GM12892 (cell line): ENCODE measurements at places on chromosomes 6 and 20.
A peak's percentile ranks its signal among the peaks of the same experiment; 100 is the strongest.

GRCh38 chr6:34476447-34476846 lies 10.6 kb downstream of the PACSIN1 start:
- DNase-seq = no peak

DNA sequence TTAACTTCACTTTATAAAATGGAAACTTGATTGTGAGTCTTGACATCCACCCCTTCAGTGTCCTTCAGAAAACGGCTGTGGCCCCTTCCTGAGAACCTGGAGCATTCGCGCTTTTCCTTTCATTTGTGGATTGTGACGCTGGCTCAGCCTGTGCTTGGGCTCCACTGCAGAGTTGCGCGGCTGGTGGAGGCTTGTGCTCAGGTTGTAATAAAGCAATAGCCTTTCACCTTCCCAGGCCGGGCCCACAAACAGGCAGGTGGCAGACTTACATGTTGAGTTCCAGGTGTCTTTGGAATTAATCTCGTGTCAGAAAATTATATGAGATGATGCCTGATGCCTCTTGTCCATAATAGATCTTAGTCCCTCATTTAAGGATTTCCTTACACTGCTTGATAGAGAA lies 199.9 kb downstream of the CDH4 start:
- no peak for DNase-seq

GRCh38 chr20:16378712-16379370 lies 194.4 kb downstream of the KIF16B start:
- no peak for DNase-seq

GRCh38 chr20:23918896-23919295 lies 39.3 kb upstream of the CST5 start:
- no peak for DNase-seq

- no peak for DNase-seq
Observed at GRCh38 chr6:19219931-19220330, 617.2 kb upstream of the ID4 start.

DNA sequence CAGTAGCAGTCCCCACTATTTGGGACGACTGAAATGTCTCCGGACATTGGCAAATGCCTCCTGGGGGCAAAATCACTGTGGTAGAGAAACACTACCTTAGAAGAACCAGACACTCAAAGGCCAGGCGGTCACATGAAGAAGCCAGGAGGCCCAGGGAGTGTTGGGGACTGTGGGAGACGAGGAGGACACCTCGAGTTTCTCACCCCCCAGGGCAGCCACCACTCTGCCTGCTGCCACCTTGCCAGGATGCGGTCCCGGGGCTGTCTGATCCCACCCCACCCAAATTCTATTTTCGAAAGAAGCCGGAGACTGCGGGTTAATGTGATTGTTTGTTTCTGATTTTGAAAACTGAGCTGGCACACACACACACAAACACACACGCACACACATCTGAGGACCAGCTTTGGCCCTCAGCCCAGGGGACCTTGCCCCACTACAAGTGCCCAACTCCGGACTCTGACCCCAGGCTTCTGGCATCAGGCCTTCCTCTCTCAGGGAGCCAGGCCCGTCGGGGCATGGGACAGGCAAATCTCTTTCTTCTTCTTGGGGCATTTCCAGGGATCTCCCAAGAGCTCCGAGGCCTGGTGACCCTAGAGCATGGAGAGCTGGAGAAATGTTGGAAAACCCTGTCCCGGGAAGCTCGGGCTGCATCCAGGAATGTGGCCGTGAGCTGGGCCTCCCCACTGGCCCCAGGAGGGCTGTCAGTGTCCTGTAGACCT lies 187.5 kb upstream of the PMEPA1 start:
- no peak for DNase-seq

GRCh38 chr6:162234631-162235030 lies 492.9 kb downstream of the PRKN start:
- no peak for DNase-seq

- no peak for DNase-seq
Observed at GRCh38 chr6:52403627-52404026, 16.5 kb upstream of the EFHC1 start.

DNA sequence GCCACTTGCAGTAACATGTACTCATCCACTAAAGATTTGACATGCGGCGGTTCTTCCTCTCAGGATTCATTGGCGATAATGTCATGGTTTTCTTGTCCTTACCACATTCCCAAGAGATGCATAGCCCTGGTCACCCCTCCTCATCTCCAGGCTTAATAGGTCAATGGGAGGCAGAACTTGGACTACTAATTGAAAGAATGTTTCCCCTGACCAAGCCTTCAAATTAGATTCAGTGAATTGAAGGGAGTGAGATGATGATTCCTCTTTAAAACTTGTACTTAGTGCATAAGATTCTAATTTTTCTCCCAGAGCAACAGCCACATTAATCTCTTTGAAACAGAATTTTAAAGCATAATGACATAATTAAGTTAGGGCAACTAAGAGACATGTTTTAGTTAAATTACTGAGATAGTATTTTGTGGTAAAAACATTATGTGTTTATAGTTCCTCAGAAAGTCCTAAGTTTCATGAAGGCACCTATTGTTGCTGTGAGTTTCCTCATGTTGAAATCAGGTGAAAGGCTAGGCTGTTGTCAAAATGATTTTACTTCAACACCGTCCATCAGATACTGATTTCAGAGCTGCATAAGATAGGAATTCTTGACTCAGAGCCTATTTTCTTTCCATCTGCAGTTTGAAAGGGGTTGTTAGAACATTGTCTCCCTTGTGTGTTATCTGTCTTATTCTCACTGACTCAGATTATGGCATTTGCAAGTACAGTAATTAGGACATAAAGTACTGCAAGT lies 48.5 kb downstream of the STK4 start:
- DNase-seq = no peak

GRCh38 chr6:168182366-168182765 lies 103.4 kb upstream of the FRMD1 start:
- DNase-seq = no peak

DNA sequence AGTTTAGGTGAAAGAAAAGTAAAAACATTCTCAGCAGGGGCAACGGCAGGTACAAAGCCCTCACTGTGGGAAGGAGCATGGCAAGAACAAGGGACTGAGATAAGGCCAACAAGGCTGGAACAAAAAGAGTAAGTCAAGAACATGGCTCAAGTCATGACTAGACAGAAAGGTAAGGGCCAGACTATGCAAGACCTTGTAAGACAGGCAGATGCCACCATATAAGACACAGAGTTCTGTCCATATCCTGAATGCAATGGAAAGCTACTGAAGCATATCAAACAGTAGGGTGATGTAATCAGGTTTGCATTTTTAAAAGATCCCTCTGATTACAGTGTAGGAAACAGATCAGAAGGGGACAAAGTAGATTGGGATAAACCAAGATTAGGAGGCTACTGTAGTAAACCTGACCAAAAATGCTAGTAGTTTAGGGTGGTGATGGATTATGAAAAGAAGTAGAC lies 5.5 kb downstream of the REV3L start:
- no peak for DNase-seq

- DNase-seq = no peak
Observed at GRCh38 chr20:46523108-46523507, 9.7 kb upstream of the ZNF334 start.

DNA sequence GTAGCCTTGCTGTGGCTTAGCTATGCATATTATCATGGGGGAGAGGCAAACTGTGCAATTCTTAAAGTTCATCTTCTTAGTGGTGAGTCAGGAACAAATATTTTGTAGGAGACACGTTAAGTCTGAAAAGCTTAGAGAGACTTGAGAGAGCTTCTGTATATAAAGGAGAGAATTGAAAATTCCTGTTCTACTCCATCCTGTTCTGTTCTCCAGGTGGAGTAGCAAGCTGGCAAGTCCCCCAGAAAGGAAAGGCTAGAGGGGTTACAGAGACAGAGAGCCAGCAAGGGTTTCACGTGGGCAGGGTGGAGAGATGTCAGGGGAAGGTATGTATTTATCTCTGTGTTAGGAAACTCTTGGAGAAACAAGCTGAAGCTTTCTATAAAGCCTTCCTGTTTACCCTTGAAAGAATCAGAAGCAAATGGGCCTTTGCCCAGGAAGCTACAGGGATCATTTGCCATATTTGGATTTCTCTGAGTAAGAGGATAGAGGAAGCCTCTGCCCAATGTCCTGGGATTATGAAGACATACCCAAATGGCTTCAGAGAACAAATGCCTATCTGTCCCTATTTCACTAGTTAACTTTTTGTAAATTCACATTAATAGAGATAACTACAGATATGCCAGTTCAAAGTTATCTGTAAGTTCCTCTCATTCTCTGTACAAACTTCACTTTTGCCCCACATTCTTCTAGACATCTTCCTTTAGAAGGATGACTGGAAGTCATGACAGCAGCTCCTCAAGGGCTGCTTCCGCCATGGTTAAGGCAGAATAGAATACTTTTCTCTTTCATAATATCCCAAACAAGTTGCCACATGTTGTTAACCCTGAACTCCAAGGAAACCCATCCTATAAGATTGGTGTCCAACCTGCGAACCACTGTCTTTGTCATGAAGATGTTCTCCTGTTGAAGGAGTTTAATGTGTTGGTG lies 126.7 kb upstream of the NEDD9 start:
- no peak for DNase-seq

DNA sequence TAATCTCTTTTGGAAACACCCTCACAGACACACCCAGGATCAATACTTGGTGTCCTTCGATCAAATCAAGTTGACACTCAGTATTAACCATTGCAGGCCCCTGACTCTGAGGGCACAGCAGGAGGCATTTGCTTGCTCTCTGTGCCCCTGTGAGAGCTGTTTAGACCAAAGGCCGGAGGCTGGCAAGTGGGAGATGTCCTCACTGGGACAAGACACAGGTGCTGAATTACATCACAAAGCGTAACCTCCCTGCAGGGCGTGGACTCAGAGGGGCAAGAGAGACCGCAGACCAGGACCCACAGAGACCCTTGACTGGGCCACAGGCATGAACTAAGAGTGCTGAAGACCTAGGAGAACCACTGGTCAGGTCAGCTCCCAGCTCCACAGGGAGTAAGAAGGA lies at the start of gene CST8:
CST8 (plus strand) TSS at position 301 of the 400 bp plus-strand sequence. CDS start 551 bp downstream, outside the sequence.
- DNase-seq = no peak

DNA sequence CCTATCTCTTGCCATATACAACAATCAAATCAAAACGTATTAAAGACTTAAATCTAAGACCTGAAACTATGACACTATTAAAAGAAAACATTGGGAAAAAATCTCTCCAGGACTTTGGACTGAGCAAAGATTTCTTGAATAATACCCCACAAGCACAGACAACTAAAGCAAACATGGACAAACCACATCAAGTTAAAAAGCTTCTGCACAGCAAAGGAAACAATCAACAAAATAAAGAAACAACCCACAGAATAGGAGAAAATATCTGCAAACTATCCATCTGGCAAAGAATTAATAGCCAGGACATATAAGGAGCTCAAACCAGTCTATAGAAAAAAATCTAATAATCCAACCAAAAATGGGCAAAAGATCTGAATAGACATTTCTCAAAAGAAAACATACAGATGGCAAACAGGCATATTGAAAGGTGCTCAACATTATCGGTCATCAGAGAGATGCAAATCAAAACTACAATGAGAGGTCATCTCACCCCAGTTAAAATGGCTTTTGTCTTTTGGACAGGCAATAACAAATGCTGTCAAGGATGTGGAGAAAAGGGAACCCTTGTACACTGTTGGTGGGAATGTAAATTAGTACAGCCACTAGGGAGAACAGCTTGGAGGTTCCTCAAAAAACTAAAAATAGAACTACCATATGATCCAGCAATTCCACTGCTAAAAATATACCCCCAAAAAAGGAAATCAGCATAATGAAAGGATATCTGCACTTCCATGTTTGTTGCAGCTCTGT lies 76.2 kb downstream of the SNX5 start:
- no peak for DNase-seq

DNA sequence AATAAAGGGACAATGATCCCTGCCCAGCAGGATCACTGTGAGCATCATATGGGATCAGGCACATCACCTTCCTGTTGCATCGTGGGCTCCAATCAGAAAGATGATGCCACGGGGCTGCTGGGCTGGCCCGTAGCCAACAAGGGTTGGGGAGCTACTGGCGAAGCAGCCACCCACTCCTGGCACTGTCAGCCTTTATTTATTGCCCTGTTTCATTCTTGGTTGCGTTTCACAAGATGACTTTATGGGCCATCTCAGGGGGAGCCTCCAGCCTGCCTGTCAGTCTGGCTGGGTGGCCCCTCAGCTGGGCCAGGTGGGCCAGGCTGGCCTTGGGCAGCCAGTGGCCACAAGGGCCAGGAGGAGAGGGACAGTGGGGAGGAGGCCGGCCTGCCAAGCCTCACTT lies 17.3 kb downstream of the VSTM2L start:
- DNase-seq = no peak

- no peak for DNase-seq
Observed at GRCh38 chr6:15349379-15349778, 103.5 kb downstream of the JARID2 start.

DNA sequence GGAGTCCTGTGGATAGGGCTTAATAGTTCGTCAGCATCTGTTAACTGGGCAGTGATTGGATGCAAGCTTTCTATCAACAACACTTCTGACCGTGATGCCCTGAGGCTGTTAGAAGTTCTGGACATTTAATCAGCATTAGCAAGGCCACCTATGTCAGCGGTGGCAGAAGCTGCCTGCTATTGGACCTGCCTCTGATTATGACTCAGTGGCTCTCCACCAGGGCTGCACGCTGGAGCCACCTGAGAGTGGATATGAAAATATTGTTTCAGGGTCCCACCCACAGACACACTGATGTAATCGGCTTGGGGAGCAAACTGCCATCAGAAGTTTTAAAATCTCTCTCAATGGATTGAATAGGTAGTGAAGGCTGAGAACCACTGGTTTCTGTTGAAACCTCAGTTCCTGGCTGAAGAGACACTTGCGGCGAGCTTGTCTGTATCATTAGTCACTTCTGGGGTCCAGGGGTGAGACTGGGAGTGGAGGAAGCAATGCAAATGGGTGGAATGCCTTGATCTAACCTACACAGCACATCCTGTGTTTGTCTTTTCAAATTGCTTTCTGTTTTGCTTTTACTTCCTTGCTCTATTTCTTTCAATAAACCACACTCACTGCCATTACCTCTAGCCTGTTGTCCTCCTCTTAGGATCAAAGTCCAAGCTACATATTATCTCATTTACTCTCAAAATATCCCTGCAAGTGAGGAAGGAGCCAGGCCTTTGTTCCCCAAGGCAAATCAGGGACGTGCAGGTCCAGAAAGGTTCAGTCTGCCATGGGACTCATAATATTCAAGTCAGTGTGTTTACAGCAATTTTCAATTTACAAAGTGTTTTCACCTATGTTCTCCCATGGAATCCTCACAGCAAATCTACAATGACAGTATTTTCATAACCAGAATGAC lies 4.2 kb downstream of the CLIC5 start:
- DNase-seq = peak; percentile 37
